ENCODE measurements at places on chromosomes 12 and 14.

GRCh38 chr14:67636361-67636919, 16.7 kb downstream of the ARG2 start:
- no peak for DNase-seq

- DNase-seq = no peak
Measured at GRCh38 chr12:4178424-4179170, 95.0 kb upstream of the CCND2 start.

GRCh38 chr12:11568762-11569478, 80.6 kb upstream of the ETV6 start:
- DNase-seq = no peak

- no peak for DNase-seq
Measured at GRCh38 chr14:90626550-90626949, 189.7 kb downstream of the TTC7B start.

- DNase-seq = no peak
Measured at GRCh38 chr12:62732861-62733427, 202.0 kb downstream of the PPM1H start.

GRCh38 chr14:105148604-105149145, 19.9 kb downstream of the JAG2 start:
- no peak for DNase-seq

DNA sequence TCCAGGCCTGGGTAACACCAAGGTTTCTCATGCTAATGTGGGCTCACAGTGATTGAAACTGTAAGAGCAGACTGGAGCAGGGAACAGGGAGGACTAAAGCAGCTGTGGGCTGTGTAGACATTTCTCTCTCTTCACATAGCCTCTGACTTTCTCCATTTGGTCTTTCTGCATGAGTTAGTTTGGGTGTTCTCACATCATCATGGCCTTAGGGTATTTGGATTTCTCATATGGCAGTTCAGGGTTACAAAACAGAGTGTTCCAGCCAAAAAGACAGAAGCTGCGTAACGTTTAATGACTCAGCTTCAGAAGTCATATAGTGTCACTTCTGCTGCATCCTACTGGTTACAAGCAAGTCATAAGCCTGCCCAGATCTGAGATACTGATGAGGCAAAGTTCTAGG, 52.0 kb upstream of the OSBPL8 start:
- no peak for DNase-seq

DNA sequence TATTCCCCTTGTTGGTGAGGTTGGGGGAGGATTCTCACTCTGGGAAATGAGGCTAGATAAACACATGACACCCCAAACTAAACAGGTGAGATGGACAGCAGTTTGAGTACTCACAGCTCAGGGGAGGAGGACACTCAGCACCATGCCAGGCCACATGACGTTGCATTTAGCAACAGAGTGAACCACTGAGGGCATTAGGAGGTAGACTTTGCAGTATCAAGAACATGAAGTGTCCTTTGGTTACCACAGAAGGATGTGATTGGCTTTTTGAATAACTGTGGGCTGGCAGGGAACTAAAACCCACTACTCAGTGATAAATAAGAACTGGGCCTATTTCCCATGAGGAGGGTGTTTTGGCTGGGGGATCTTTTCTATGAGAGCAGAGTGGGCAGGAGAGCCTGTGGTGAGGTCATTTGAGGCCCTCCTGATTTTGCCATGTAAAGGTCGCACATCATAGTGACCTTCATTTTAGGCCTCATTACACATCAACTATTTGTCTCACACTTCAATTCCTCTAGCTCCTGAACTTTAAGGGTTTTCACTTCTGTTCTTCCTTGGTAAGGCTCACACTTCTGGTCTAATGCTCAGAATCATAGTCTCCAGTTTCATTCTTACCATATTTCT, 89.8 kb upstream of the PRKD1 start:
- no peak for DNase-seq

DNA sequence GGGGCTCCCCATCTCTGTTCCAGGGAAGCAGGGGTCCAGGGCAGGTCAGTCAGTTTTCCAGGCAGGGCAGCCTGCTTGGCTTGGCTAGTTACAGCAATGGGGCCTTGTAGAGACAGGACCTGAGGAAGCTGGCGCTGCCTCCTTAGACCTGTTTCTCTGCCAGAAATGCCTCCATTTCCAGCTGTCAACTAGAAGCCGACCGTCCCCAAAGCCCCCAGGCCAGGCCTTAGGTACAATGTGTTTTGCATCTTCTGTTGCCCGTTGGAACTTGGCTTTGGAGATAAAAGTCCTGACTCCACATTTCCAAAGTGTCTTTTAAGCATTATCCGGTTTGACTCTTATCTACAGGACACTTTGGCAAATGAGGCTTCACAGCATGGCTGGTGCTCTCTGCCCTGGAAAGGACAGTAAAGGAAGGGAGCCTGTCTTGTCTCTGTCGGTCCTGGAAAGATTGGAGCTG, 42.6 kb downstream of the KRT80 start:
- no peak for DNase-seq

DNA sequence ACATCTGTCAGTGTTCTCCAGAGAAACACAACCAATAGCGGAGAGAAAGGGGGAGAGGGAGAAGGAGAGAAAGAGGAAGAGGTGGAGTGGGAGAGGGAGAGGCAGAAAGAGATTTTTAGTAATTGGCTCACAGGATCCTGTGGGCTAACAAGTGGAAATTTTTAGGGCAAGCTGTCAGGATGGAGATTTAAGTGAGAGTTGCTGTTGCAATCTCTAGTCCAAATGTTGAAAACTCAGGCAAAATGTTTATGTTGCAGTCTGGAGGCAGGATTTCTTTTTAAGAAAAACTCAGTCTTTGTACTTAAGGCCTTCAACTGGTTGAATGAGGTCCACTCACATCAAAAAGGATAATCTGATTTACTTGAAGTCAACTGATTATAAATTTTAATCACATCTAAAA, 12.5 kb upstream of the GLIPR1L2 start:
- no peak for DNase-seq

DNA sequence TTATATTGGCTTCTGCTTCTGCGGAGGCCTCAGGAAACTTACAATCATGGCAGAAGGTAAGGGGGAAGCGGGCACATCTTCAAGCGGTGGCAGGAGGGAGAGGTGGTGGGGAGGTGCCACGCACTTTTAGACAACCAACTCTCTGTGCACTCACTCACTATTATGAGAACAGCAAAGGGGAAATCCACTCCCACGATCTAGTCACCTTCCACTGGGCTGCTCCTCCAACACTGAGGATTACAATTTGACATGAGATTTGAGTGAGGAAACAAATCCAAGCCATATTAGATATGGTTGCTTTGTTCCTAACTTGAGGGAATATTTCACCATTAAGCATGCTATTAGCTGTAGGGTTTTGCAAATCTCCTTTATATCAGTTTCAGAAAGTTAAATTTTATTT, 80.3 kb downstream of the UNC79 start:
- no peak for DNase-seq

DNA sequence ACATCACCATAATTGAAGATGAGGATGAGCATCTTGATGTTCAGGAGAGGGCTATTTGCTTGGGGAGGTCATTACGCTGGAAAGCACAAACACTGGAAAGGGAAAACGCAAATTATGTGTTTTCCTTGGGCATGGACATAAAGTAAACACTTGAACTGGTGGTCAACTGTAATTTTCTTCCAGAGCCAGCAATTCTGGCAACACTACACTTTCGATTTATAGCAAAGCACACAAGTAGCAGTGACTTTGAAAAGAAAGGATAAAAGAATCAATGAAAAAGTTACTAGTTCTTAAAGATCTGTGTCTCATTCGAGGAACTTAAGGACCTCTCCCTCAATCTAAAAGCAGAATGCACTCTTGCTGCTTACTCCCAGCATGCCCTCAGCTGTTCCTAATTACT, 2.2 kb downstream of the CLEC14A start:
- DNase-seq = no peak

DNA sequence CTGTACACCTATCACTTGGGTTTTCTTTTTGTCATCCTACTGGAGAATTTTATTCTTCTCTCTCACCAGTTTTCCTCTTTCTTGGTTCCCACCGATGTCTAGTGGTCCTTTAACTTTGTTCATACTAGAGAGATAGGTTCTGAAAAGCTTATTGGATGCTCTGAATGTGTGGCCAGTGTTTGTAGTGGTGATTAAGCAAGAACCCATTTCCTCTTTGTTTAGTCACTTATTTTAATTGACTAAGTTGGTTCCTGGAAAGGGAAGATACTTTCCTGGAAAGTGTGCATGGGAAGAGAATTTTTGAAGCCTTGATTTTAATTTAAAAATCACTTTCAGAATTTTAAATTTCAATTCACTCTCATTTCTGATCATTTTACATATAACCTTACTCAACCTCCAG, 127.2 kb downstream of the OTOGL start:
- no peak for DNase-seq

DNA sequence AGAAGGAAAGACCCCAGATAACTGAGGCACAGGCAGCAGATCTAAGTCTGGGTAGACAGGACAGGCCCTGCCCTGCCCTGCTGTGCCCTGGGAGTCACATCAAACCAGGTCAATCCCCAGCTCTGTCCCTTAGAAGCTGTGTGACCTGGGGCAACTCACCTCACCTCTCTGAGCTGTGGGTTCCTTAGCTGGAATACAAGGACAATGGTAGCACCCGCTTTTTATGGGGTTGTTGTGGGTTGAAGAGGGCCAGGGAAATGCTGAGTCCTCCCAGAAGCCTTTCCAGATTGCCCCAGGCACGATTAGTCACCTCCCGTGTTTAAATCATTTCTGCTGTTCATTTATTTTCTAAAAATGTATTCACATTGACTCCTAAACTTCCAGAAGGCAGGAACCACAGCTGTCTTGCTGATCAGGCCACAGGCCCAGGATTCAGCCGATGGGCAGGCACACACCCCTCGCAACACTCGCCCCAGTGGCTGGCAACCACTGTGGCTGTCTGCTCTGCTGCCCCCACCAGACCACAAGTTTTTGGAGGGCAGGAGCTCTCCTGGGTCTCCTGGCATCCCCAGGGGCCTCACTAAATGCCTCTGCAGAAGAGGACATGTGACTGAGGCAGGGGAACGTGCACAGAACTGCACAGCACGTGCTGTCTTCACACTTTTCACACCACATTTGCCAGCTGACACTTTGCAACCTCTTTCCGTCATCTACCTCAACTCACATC, 3.0 kb downstream of the SELPLG start:
- DNase-seq = no peak

DNA sequence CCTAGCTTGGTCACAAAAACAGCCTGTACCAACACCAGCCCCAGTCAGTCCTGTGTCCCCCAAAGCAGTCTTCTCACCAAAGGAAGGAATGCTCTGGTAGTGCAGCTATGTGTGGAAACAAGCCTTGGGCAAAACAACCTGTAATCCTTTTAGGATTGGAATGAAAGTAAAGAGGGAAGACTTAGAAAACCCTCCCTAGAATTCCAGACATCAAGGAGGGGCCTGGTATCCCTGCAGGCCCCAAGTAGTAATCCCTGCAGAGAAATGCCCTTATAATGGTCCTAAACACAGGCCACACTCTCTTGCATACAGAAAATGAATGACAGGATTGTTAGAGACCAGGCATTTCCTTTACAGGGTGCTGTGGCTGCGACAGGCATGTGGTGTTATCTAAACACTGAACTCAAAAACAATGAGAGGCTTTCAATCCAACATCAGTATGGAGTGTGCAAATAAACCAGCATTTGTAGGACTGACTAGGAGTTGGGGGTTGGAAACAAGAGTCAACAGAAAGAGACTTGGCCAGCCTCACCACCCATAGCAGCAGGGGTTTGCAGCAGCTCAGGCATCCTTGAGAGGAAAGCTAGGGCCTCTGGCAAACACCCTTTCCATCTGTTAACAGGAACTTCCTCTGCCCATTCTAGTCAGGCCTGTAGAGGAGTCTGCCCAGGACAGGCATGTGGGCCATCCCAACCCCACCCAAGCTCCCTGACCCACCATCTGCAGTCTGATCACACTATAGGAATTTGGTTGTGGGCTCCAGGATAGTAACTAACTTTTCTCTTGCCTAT, 59.1 kb downstream of the DCAF5 start:
- no peak for DNase-seq

- no peak for DNase-seq
Measured at GRCh38 chr12:116287842-116288301, 10.4 kb upstream of the MED13L start.

DNA sequence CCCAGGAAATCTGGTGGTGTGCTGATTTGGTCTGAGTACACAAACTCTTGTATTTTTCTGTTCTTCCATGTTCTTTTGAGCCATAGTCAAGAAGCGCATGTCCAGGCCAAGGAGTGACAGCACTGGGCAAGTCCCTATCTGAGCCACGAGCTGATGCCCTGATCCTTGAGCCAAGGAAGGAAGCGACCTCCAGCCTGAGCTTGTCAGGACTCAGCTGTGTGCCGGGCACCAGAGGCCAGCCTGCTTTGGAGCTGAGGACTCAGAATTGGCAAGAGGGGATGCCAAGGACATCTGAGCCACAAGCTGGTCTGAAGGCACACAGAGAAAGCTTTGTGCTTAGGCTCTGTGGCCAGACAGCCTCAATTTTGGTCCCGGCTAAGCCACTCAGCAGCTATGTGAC, 52.6 kb downstream of the GALNT16 start:
- DNase-seq = no peak

- DNase-seq = peak; percentile 37
Measured at GRCh38 chr12:121443193-121443870, 43.4 kb downstream of the RNF34 start.

DNA sequence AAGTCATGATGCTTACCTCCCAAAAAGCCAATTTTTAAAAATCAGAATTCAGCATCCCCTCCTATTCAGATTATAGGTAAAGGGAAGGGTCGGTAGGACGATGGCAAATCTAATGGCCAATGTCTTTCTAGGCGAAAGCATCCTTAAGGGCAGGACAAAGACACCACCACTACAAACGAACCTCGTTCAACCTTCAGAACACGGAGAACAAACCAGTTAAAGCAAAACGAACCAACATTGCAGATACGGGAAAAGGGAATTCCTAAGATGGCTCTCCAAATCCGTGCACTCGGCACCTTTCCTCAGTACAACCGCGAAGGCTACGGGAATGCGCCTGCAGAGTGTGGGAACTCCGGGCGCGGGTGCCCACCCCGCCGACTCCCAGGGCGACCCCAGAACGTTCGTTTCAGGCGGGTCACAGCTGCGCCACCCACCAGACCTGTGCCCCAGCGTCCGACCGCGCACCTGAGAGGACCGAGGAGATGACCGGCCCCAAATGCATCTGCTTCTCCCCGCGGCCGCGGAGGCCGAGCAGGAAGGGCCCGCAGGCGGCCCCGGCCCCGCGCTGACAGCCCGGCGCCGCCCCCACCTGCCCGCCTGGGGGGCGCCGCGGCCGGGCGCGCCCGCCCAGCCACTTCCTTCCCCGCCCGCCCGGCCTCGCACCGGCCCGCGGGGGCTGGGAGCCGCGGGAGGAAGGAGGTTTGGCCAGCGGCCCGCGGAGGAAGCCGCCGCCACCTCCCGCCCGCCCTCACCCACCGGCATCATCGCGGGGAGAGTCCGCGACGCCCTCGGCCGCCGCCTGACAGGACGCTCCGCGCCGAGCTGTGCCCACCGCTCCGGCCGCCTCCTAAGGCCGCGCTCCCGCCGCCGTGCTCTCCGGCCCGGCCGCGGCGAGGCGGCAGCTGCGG, 578 bp downstream of the PPP1R13B start:
- no peak for DNase-seq

- no peak for DNase-seq
Measured at GRCh38 chr14:67187826-67188225, 1.4 kb upstream of the GARIN2 start.

GRCh38 chr14:23562822-23563472, 4.6 kb downstream of the AP1G2 start:
- peak; percentile 32 for DNase-seq

All from activated T-helper 1 cell treated with anti-CD3 and anti-CD28 coated beads, Interleukin-2, amount 50 U/mL, for 16 hours (primary cell).